ENCODE measurements at places on chromosomes 2 and 18. TPM values are rescaled to one million over a fixed set of nuclear protein-coding genes. Genes with fewer than 3 reads are reported as not detected.

DNA sequence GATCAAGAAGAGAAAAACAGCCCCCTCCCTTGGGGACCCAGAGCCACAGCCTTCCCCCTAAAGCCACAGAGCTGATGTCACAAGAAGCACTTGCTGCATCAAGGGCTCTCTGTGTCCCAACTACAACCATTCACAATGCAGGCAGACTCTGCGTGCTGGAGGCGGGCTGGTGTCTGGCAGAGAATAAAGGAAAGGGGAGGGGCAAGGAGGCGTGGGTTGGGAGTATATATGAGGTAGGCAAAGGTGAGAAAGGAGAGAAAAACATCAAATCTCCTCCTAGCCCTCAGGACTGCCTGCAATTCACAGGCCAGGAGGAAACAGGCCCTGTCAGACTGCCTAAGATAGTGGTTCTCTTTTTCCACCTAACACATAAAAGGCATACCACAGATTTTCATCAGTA is 48.8 kb upstream of the IHH start:
- H3K27ac ChIP-seq = peak overlapping the region; percentile 27
- H3K4me1 ChIP-seq = peaks cover 36% of the 10 kb centered on the region
- no peak overlapping the region for H3K4me3 ChIP-seq
- no peaks in the 10 kb centered on the region for H3K36me3 ChIP-seq

- no peak for DNase-seq
- no peaks in the 10 kb centered on the region for H3K27me3 ChIP-seq
- no peaks in the 10 kb centered on the region for H3K4me1 ChIP-seq
- no peaks in the 10 kb centered on the region for H3K36me3 ChIP-seq
These were observed 608.1 kb upstream of the REG3G start for GRCh38 chr2:78417355-78417754.

Gene RAD51AP2
- 0.07 TPM for total RNA-seq

Gene OTOF
- 0.11 TPM for total RNA-seq
